Right ventricle myocardium superior (tissue), 1 donor: ENCODE measurements at places on chromosomes 7 and 10. TPM values are rescaled to one million over a fixed set of nuclear protein-coding genes. Genes with fewer than 3 reads are reported as not detected.
A peak's percentile ranks its signal among the peaks of the same experiment; 100 is the strongest.

PNLIP gene
- total RNA-seq, result not detected

ZNF365 gene
- total RNA-seq, result not detected

CALML3 gene
- not detected for total RNA-seq

PLXNA4 gene
- total RNA-seq, result 17.3 TPM

GRCh38 chr10:113454341-113455061 is 98.4 kb upstream of the HABP2 start:
- DNase-seq, result peak; percentile 69

DNA sequence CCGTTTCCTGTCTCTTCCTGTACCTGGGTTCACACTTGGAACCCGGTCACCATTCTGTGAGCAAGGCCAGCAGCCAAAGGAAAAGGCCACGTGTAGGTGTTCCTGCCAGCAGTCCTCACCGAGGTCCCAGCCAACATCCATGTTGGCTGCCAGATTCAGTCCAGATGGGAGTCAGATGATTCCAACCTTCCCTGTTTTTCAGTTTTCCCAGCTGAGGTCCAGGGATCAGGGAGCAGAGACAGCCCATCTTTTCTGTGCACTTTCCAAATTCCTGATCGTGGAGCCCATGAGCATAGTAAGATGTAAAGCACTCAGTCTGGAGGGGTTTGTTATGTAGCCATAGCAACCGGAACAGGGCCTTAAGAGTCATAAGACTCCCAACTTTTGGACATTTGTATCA is 3.9 kb upstream of the PVRIG start:
- peak; percentile 58 for DNase-seq

DNA sequence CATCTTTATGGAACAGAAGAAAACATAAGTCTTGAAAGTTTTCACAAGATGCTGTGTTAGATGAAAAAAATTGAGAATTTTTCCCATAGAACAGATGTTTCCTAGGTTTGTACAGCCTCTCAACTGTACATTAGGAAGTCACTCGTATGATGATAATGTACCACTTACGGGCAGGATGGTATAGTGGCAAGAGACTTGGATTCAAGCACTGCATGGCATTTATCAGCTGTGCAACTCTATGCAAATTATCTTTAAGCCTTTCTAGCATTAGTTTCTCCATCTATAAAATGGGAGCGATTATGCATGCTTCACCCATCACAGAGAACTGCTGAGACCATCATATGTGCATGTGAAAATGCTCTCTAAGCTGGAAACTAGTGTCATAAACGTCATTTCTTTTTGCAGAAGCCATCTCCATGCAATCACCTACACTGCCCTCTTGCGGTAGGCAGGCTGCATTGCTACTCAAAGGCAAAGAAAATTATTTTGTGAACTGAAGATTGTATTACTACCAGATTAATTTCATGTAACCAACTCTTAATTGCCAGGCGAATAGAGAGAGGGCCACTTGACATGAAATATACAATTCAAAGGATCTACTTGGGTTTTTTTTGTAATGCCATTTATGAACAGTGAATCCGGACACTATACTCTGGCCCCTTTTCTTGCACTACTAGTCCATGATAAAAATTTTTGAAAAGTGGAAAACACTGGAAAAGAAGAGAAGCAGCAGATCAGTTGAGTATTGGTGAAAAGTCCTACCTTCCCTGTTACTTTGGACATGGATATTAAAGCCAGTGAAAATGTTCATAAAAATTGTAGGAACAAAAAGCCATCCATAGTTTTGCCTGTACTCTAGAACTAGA is 102.3 kb downstream of the JAZF1 start:
- DNase-seq, result no peak

- peak; percentile 89 for DNase-seq
Measured at GRCh38 chr7:66170309-66171231, 34.6 kb upstream of the TPST1 start.

GRCh38 chr10:9848981-9849380 is 1168.7 kb upstream of the CELF2 start:
- no peak for DNase-seq

GRCh38 chr10:59830601-59831259 is 75.6 kb downstream of the CCDC6 start:
- no peak for DNase-seq

- no peak for DNase-seq
Measured at GRCh38 chr7:128714701-128715495, 24.3 kb upstream of the CALU start.

DNA sequence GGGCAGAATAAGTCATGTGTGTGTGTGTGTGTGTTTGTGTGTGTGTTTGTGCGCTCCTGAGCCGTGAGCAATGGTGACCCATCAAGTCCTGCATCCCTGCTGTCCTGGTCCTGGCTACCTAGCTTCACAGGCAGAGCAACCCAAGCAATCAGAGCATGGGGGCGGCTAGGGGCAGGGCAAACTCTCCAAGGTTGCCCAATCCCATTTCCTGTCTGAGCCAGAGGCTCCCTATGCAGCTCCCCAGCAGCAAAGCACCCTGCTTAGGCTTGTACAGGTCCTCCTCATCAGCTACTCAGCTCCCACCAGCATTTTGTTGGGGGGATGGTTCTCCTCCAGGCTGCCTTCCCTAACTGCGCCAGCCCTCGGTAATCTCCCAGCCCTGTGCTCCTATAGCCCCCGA is 31.1 kb upstream of the CRHR2 start:
- DNase-seq, result no peak

- no peak for DNase-seq
Measured at GRCh38 chr10:36188461-36188860, 546.4 kb upstream of the FZD8 start.

DNA sequence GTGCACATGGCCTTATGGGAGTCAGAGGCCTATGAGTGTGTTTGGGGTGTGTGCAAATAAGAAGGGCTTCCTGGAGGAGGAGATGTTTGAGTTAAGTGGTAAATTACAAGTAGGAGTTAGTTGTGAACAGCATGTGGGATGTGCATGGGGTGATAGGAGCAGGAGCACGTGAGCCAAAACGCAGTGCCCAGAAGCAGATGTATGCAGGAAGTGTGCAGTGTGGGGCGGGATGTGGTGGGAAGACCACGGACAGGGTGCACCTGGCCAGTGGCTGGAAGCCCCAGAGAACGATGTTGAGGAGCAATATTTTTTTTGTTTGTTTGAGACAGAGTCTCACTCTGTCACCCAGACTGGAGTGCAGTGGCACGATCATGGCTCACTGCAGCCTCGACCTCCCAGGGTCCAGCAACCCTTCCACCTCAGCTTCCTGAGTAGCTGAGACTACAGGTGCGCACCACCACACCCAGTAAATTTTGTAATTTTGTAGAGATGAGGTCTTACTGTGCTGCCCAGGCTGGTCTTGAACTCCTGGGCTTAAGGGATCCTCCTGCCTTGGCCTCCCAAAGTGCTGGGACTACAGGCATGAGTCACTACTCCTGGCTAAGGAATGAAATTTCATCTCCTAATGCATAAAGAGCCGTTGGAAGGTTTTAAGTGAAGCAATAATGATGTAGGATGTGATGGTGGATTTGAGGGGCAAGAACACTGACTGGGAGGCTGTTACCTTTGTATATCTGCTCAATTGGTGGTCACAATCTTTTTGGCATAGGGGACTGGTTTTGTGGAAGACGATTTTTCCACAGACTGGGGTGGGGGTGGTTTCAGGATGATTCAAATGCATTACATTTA is 78.4 kb downstream of the LYZL2 start:
- no peak for DNase-seq

DNA sequence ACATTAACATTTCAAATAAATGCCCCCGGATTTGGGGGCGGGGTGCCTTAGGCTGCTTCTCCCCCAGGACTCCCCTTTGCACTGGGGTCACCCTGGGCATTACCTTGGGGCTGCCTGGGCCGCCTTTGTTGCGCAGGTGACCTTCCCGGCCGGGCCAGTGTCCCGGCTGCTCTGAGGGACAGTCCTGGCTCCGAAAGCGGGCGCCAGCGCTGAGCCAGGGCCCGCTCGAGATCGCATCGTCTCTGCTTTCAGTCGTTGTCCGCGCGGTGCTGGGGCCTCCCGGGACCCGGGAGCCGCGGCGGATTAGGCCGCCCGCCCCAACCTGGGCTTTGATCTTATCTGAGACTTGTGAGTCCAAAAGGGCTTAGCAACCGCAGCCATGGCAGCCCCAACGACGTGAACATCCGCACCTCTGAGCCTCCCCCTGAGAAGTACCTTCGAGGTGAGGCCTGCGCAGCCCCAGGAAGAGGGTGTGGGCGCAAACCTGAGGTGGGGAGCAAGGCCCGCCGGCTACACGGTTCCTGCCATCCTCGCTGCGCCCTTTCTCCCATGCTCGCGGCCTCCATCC is 14.8 kb upstream of the WAPL start:
- DNase-seq, result no peak

- peak; percentile 77 for DNase-seq
Measured at GRCh38 chr7:1886361-1887064, 216.4 kb downstream of the ELFN1 start.

- no peak for DNase-seq
Measured at GRCh38 chr7:107643407-107643806, 17.2 kb upstream of the SLC26A4 start.

- DNase-seq, result no peak
Measured at GRCh38 chr7:50205011-50205410, 99.5 kb upstream of the IKZF1 start.

DNA sequence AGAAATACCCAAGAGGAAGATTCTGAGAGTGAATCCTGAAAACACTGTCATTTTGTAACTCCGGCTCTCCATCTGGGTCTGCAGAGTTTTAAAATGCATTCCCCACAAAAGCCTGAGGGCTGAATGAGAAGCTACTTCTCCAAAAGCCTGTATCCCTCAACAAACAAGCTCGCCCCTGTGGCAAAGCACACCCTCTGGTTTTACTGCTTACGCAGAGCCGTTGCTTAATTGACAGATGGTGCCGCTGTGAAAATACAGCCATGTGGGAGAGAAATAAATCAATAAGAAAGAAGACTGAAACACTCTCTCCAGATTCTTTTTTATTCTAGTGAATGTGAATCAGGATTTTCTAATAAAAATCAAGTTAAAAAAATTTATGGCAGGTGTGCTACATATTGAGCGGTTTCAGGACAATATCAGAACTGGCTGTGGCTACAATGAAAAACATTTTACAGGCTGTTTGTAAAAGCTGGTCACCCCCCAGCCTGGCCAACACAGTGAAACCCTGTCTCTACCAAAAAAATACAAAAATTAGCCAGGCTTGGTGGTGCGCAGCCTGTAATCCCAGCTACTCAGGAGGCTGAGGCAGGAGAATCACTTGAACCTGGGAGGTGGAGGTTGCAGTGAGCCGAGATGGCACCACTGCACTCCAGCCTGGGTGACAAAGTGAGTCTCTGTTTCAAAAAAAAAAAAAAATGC is 32.5 kb downstream of the C7orf33 start:
- DNase-seq, result no peak

DNA sequence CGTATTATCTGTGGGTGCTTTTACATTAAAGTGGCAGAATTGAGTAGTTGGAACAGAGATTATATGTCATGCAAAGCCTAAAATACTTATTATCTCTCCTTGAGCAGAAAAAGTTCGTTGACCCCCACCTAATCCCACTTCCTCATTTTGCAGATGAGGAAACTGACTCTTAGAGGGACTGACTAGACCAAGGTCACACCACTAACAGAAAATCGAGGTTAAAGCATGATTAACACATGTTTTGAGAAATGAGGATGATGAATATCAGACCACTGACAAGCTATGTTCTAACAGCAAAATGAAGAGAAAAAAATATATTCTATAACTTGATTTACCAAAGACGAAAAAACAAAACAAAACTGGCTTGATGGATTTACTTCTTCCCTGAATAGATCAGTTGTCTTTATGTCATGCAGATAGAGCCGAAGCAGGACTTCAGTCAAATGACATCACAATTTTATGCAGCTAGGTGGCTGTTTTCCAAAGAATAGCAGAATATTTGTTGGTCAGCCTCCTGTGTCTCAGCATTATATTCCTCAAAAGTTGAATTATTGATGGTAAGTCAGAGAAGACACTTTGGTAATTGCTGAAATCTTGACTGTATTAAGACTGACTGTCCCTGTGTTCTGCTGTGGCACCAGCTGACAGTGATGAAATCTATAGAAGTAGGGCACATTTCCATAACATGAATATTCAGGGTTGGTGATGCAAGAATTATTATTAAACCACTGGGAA is 24.2 kb upstream of the SMIM30 start:
- DNase-seq, result no peak

GRCh38 chr10:91381257-91381891 is 28.8 kb upstream of the HECTD2 start:
- no peak for DNase-seq

DNA sequence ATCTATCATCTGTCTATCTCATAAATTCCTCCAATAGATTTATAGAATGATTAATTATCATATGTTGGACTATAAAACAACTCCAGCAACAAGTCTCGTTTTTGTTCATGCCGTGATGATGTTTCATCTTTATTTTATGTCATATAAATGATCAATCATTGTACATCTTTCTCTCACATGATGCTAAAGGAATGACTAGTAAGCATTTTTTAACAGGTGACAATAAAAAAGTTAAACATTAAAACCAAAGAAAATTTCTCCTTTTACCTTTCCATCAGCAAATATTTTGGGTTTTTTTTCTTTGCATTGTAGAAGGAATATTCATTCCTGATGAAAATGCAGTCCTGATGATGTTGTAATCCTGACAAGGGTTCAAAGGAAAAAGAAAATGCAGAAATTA is 41.4 kb downstream of the AKR1C3 start:
- DNase-seq, result no peak
